T-helper 1 cell (primary cell): ENCODE measurements at places on chromosomes 6 and 20.

GRCh38 chr6:55250400-55250799 lies 76.1 kb downstream of the HCRTR2 start:
- DNase-seq = no peak

DNA sequence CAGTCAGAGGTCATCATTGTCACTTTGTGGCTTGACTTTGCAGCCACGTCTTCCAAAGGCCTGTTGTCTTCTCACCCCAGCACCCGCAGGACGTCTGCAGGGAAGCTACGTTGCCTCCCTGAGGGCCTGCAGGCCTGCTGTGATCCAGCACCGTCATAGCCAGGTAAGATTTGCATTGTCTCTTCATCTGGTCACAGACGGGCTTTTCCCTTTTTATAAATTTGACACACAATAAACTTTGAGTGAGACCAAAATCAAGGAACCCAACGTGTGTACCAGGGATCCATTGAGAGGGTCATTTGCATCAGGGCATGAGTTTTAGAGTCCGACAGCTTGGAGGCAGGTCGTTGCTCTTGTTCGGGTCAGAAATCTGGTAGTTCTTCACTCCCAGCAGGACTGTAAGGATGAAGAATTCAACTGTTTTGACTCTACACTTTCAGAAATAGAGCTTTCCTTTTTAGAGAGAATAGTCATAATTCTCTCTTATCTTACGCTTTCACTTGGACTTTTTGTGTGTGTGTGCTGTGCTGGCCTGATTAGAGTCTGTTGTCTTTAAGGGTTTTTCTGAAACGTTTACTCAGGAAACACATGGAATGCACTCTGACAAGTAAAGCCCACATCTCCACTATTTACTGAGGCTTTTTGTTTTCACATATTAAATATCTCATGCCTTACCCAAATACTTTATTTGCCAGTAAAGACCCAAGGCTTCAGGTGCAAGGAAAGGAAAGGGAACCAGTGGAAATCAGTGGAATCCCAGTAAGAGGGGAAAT lies 177.2 kb upstream of the TAB2 start:
- DNase-seq = peak; percentile 85

DNA sequence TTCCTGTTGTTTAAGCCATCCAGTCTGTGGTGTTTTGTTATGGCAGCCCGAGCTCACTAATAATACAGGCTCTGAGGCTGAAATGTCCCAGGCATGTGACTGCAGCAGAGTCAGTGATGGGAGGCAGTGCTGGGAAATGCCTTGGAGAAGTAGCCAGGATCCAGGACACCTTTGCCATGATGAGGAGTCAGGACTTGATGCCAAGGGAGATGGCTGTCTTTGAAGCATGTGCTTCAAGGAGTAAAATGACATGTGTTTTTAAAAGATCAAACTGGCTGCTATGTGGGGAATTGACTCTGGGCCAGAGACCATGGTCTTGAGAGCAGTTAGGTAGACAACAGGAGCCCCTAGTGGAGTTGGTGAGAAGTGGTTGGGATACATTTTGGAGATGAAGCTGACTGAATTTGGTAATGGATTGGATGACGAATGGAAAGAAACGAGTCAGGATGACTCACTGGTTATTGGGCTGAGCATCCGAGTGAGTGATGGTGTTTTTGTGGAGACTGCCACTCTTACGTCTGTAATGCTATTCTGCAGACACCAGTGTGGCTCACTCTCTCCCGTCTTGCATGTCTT lies 322.2 kb downstream of the PLCB1 start:
- DNase-seq = no peak

GRCh38 chr6:34600796-34601195 lies 44.7 kb upstream of the SPDEF start:
- DNase-seq = no peak

DNA sequence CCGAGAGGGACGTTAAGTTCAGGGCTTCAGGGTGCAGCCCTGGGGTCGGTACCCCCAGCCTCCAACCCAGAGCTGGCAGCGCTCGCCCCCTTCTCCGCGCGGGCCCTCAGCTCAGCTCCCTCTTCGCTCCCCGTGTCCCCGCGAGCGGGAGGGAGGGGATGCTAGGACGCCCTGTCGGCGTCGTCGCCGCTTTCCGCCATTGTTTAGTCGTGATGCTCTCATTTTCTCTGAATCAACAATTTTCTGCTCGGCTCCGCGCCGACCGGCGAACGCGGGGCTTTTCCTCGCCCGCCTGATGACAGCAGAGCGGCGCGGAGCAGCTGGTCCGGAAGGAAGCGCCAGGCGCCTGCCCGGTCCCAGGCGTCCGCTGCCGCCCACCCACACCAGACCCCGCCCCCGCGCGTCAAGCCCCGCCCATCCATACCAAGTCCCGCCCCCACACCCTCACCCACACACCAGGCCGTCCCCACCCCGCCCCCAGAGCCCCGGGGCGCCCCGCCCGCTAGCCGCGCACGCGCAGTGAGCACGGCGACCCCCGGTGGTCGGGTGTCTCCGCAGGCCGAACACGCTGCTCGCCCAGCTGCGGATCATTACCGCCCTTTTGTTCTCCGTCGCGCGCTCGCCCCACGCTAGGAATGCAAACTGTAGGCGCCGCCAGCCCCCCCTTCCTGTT lies 50.1 kb upstream of the SLC32A1 start:
- DNase-seq = peak; percentile 37

GRCh38 chr6:159969921-159970320 lies 1.0 kb downstream of the IGF2R start:
- DNase-seq = no peak

DNA sequence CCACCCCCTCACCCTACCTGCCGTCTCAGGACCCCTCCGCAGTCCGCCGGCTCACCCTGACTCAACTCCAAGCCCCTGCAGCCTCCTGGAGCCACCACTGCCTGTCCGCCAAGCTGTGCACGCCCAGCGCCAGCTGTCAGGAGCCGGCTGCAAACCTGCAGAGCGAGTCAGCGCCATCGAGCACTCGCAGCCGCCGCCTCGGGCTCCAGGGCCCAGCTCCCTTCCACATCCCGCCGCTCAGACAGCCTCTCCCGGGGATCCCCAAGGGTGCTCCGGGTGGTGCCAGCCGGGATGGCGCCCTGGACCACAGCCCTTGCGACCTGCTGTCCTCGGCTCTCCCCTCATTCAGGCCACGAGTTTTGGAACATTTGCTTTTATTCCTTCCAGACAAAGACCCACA lies 4.3 kb downstream of the TNNC2 start:
- no peak for DNase-seq

- DNase-seq = no peak
Observed at GRCh38 chr6:152948150-152948768, 34.6 kb downstream of the FBXO5 start.

DNA sequence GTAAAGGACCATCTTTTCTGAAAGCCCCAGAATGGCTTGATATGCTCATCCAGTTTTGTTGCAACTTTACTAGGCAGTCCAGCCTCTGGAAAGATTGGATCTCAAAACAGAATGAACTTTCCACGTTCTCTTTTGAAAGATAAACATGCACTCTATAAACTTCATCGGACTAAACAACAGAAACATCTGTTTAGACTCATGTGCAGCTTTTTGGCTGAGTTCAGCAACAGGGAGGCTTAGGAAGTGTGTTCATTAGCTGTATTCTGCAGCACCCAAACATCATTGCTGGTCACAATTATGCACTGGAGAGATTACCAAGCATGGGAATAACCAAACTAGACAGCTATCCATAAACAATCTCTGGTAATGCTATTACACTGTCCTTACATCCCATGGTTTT lies 180.5 kb downstream of the TENT5A start:
- DNase-seq = no peak

DNA sequence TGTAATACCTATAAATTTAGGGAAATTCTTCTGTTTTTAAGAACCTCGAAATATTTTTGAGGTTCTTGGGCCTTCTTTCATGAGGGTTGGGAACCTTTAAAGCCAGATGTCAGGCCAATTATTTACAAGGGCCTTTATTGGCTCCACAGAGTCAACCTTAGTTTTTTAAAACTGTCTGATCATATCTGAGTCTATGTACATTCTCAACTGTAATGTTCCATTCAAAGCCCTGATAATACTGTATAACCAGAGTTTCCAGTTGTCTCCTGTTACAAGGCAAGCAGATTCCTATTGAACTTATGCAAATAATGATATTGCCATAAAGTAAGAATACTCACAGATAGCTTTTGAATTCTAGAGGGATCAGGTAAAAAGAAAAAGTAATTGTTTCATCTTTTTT lies 545.5 kb downstream of the EPM2A start:
- DNase-seq = no peak

- no peak for DNase-seq
Observed at GRCh38 chr20:31815408-31816188, 3.6 kb upstream of the MYLK2 start.

GRCh38 chr6:106178900-106179299 lies 92.8 kb downstream of the PRDM1 start:
- no peak for DNase-seq

GRCh38 chr6:150229436-150230163 lies 86.8 kb downstream of the PPP1R14C start:
- no peak for DNase-seq

DNA sequence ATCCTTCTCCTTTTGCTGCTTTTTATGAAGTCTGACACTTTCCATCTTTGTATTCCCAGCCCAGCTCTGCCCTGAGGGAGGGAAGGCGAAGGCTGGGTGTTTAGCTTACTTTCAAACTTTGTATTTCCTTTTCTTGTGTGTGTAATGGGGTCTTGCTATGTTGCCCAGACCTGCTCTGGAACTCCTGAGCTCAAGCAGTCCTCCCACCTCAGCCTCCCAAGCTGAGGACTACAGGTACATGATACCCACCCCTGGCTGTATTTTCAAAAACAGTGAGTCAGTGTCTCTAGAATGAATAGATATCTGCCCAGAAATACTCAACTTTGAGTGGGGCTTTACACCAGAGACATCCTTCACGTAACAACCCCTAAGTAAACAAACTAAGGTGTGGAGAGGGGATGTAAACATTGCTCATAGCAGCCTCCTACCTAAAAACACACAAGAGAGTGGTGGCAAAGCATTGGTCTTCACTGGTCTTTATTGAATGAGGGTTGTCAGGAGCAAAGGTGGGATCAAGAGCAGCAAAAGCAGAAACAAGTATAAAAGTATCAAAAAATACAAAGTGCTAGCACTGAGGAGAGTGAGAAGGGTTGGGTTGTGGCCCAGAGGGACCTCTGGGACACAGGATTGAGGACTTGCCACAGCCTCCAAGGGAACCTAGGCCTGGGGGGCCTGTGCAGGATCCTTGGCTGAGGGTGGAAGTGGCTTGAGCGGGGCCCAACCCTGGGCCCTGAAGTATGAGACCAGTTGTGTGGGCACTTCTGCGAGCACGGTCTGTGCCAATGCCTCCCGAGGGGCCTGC lies 10.2 kb downstream of the SPAG4 start:
- DNase-seq = no peak

GRCh38 chr6:154673919-154674318 lies 59.3 kb upstream of the SCAF8 start:
- DNase-seq = no peak

DNA sequence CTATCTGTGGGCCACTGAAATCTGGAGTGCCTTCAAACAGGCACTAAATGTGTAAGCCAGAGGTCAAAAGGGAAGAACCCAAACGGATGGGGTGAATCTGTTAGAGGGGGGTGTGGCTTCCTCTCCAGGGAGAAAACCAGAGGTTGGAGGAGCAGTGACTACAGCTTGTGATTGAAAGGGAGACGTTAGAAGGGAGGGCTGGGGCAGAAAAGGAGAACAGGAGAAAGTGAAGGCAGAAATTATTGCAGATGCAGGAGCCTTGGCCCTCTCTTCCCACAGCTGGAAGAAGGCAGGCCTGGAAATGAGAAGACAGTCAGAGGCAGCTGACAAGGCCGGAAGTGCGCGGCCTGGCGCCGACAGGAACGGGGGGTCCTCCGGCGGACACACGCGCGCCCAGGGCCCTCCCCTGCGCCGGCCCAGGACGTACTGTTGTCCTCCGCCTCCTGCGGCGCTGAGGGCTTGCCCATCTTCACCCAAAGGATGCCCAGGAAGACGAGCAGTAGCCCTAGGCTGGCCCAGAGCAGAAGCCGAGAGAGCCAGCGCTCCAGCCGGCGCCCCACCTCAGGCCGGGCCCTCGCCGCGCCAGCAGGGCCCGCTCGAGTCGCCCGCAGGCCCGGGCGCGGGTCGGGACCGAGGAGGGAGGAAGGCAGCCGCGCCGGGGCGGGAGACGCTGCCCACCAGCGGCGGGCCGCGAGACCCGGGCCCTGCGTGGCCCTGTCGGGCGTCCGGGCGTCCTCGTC lies 806 bp downstream of the LEMD2 start:
- peak; percentile 35 for DNase-seq

DNA sequence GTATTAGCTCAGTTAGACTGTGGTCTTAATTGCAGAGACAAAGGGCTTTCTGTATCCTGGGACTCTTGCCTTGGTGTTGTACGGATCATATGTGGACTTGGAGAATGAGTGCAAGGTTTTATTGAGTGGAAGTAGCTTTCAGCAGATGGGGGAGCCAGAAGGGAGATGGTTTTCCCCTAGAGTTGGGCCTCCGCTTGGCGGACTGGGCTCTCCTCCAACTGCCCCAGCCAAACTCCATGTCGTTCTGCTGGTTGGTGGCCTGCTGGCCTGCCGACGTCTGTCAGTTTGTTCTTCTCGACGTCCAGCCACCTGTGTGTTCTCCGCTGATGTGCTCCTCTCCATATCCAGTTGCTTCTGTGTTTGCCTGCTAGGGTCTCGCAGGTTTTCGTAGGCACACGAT lies 189.5 kb upstream of the FLRT3 start:
- DNase-seq = no peak

- DNase-seq = no peak
Observed at GRCh38 chr6:158475344-158476302, 84.3 kb upstream of the TMEM181 start.

- DNase-seq = no peak
Observed at GRCh38 chr6:79435746-79436145, 101.5 kb downstream of the LCA5 start.

- no peak for DNase-seq
Observed at GRCh38 chr6:28531479-28532128, 5.9 kb downstream of the GPX5 start.

GRCh38 chr20:38256021-38256420 lies 4.5 kb downstream of the KIAA1755 start:
- DNase-seq = no peak

- no peak for DNase-seq
Observed at GRCh38 chr20:62588458-62589149, 53.7 kb upstream of the SLCO4A1 start.
